ENCODE measurements at places on chromosomes 2 and 18. TPM values are rescaled to one million over a fixed set of nuclear protein-coding genes. Genes with fewer than 3 reads are reported as not detected.

DNA sequence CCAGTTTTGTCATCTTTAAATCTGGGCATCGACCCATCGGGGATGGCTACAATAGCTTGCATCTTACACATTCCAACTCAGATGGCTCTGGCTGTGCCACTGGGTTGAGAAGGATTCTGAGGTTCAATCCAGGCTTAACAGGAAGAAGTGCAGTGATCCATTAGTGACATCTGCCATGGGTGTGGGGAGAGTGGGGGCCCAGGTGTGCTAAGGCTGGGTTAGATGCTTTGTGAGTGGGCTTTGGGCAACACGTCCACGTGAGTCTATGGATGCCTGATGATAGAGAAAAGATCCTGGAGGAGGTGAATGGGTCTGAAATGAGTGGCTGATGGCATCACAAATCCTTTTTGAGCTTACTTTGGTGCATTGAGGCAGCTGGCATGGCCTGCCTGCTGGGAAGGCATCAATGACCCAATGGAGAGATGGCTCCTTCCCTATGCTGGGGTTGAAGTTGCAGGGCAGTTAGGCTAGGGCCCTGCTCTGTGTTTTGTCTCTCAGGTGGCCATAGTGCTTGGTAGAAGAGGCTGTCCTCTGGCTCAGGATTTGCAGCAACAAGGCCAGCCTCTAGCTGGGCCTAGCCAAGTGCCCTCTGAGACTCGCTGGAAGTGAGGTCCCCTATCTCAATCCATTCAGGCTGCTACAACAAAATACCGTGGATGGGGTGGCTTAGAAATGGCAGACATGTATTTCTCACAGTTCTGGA lies 56.7 kb downstream of the HS1BP3 start:
- no peak for DNase-seq

- DNase-seq = no peak
Observed at GRCh38 chr18:23626451-23627279, 36.0 kb downstream of the ANKRD29 start.

- DNase-seq = no peak
Observed at GRCh38 chr18:50338122-50338521, 36.7 kb upstream of the SKA1 start.

- DNase-seq = no peak
Observed at GRCh38 chr2:134433979-134434378, 180.1 kb downstream of the MGAT5 start.

GRCh38 chr2:167960089-167960747 lies 287.2 kb downstream of the STK39 start:
- no peak for DNase-seq

DNA sequence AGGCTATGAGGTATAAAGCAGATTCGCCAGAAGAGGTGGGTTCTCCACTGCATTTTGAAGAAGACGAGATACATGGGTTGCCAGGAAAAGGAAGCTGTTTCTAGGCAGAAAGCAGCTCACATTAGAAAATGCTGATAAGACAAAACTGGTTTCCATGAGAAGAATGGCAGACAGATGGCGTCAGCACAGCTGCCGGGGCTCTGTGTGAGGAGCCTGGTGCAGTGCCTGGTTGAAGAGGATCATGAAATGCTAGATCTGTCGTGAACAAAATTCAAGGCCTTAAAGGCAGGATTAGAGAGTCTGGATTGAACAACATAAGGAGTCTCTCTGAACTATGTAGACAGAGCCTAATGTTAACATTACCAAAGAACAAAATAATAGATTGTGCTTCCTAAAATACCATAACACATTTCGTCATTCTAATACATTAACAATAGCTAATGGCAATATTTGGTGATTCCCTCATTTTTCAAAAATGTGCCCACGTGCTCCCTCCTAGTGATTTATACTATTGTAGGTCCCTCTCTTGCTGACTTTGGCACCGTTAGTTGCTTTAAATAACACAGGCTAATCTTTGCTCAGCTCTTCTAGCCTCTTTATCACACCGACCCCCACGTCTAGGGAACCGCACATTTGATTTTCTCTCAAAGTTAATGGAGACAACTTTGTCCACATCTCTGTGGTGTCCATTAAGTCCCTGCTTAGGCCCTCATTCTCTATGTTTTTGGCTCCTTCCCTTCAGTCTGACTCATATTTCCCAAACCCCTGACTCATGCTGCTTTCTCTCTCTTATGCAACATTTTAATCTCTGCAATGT lies 38.2 kb downstream of the EFEMP1 start:
- no peak for DNase-seq

- DNase-seq = no peak
Observed at GRCh38 chr2:239124152-239124899, 276.4 kb downstream of the TWIST2 start.

- no peak for DNase-seq
Observed at GRCh38 chr2:199946836-199947235, 8.5 kb downstream of the TYW5 start.

- DNase-seq = no peak
Observed at GRCh38 chr2:161425728-161426454, 9.8 kb downstream of the TBR1 start.

DNA sequence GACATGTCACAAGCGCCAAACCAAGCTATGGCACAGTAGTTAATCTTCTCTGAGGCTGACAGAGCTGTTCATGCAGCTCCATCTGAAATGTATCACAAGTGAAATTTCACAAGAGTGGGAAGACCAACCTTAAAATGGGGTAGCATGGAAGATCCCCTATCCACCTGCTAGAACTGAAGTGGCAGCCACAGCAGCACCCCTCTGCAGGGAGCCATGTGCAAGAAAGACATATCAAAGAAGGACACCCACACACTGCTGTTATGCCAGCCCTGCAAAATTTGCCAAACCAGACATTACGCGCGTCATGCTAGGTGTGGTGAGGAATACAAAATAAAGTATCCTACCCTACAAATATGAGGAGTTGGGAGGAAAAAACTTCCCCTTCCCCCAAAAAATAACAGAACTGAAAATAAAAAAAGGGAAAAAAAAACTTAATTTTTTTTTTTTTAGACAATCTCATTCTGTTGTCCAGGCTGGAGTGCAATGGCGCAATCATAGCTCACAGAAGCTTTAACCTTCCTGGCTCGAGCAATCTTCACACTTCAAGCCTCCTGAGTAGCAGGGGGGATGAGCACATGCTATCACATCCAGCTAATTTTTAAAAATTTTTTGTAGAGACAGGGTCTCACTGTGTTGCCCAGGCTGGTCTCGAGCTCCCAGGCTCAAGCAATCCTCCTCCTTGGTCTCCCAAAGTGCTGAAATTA lies 76.2 kb downstream of the STK39 start:
- no peak for DNase-seq

DNA sequence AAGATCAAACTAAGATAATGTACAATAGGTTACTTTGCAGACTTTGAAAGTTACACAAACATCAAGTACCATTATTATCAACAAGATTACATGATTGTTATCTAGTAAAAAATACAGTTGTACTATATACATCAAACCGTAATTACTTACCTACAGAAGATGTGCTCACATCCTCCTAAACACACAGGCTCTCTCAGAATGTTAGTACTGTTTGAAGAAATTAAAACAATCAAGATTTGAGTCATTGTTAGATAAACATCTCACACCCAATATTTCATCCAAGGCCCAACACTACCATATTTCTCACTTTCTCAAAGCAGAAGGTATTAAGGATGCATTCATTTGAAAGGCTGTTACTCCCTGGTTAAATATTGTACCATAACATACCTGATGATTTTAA lies 12.6 kb downstream of the BARD1 start:
- no peak for DNase-seq

GRCh38 chr2:226802573-226802972 lies 3.0 kb upstream of the IRS1 start:
- peak; percentile 85 for DNase-seq

- no peak for DNase-seq
Observed at GRCh38 chr18:68839701-68840100, 41.8 kb downstream of the CCDC102B start.

GRCh38 chr2:7007846-7008741 lies 90.9 kb downstream of the RNF144A start:
- DNase-seq = no peak

DNA sequence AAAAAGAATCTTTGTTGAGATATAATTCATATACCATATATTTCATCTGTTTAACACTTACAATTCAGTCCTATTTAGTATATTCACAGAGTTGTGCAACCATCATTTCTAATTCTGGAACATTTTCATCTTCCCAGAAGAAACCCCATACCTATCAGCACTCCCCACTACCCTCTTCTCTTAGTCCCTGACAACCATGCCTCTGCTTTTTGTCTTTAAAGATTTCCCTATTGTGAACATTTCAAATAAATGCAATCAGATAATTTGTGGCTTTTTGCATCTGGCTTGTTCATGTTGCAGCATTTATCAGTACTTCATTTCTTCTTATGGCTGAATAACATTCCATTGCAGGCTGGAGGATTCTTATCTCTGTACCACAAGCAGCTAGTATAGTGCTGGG lies 305.9 kb upstream of the MEX3C start:
- no peak for DNase-seq

PLA2R1 gene
- not detected for total RNA-seq

HOXD13 gene
- total RNA-seq = not detected

GBX2 gene
- not detected for total RNA-seq

TFPI gene
- not detected for total RNA-seq

TMEM178A gene
- total RNA-seq = 0.52 TPM

CDH2 gene
- not detected for total RNA-seq

COL4A4 gene
- 7.0 TPM for total RNA-seq

TEX44 gene
- not detected for total RNA-seq

CFAP210 gene
- total RNA-seq = not detected
